Activated CD4-positive, alpha-beta T cell treated with anti-CD3 and anti-CD28 coated beads, Interleukin-2, amount 10 ng/mL, durations not matched to agents 24 days and 14 days (primary cell): ENCODE measurements at places on chromosomes 11 and 22. TPM values are rescaled to one million over a fixed set of nuclear protein-coding genes. Genes with fewer than 3 reads are reported as not detected.

- no peak for DNase-seq
- peaks cover 32% of the 10 kb centered on the region for H3K36me3 ChIP-seq
- peak overlapping the region; percentile 96 for H3K27ac ChIP-seq
- peaks cover 33% of the 10 kb centered on the region for H3K4me1 ChIP-seq
- H3K4me3 ChIP-seq: peak overlapping the region; percentile 96
These were observed 430 bp downstream of the DDX6 start for GRCh38 chr11:118790357-118791110.

PDE3B gene
- 49.3 and 52.8 TPM in 2 replicates for total RNA-seq

- H3K4me3 ChIP-seq: no peak overlapping the region
- peaks cover 59% of the 10 kb centered on the region for H3K4me1 ChIP-seq
- H3K27me3 ChIP-seq: no peaks in the 10 kb centered on the region
- H3K27ac ChIP-seq: peak overlapping the region; percentile 70
These were observed 42.2 kb downstream of the TMEM123 start for GRCh38 chr11:102410382-102410784.

DNA sequence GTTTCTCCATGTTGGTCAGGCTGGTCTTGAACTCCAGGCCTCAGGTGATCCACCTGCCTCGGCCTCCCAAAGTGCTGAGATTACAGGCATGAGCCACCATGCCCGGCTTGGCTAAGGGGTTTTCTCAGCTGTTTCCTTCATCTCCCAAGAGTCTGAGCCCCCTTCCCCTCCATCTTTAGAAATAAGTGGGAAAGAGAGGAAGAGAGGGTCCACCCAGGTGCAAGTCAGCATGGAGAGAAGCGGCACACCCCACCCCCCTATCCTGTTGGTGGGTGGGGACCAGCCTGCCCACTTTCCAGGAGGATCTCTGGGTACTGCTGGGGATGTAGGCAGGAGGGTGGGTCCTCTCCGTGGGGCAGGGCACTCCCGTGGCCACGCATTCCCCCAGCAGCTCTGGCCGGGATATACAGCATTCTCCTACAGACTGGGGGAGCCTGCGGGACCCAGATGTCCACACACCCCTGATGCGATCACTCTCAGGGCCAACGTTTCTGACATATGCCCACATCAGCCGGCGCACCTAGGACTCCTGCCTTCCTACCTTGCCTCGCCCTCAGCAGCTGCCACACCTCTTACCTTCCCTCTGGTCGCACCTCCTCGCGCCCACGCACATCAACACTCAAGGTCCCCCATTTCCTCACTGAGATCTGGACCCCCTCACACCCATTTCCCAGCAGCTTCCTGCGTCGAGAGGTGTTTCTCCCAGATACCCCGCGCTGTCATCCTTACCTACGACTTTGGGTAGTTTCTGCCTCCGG lies 8.9 kb downstream of the SCARF2 start:
- no peak for DNase-seq
- H3K4me3 ChIP-seq: peak overlapping the region; percentile 81
- H3K27me3 ChIP-seq: peaks cover 57% of the 10 kb centered on the region
- peaks cover 11% of the 10 kb centered on the region for H3K4me1 ChIP-seq
- H3K36me3 ChIP-seq: no peaks in the 10 kb centered on the region

GRCh38 chr11:62694455-62695167 lies 5.3 kb upstream of the LRRN4CL start:
- peak overlapping the region; percentile 68 for H3K27ac ChIP-seq
- no peaks in the 10 kb centered on the region for H3K27me3 ChIP-seq
- DNase-seq: peak; percentile 93
- peaks cover 7% of the 10 kb centered on the region for H3K4me1 ChIP-seq

DNA sequence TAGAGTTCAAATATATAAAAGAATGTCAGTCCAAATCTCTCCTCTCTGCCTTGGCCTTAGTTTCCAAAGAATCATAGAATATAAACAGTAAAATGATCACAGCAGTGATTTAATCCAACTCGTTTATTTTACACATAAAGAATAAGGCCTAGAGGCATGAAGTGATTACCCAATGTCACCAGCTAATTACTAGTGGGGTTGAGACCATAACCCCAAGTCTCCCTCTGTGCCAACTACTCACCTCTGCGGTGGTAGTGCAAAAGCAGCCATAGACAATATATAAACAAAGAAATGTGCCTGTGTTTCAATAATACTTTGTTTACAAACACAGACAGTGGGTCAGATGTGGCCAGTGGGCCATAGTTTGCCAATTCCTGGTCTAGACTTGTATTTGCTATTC lies 96.6 kb upstream of the FAT3 start:
- H3K36me3 ChIP-seq: no peaks in the 10 kb centered on the region
- H3K4me3 ChIP-seq: no peak overlapping the region
- H3K27ac ChIP-seq: no peak overlapping the region
- peak; percentile 3 for DNase-seq

- H3K27ac ChIP-seq: no peak overlapping the region
- peaks cover 26% of the 10 kb centered on the region for H3K27me3 ChIP-seq
- no peak for DNase-seq
- no peaks in the 10 kb centered on the region for H3K36me3 ChIP-seq
- H3K4me1 ChIP-seq: no peaks in the 10 kb centered on the region
These were observed 37.8 kb downstream of the PAMR1 start for GRCh38 chr11:35487532-35488078.

GRCh38 chr11:71474771-71475483 lies 21.9 kb downstream of the NADSYN1 start:
- H3K36me3 ChIP-seq: peaks cover 46% of the 10 kb centered on the region
- no peak for DNase-seq
- H3K27ac ChIP-seq: no peak overlapping the region
- no peaks in the 10 kb centered on the region for H3K27me3 ChIP-seq
